ENCODE measurements at places on chromosomes 5 and 9. TPM values are rescaled to one million over a fixed set of nuclear protein-coding genes. Genes with fewer than 3 reads are reported as not detected.

GRCh38 chr9:135885100-135885853, 22.1 kb downstream of the CAMSAP1 start:
- DNase-seq: no peak

GRCh38 chr9:128683340-128684064, 5.5 kb upstream of the SET start:
- peak; percentile 86 for DNase-seq

DNA sequence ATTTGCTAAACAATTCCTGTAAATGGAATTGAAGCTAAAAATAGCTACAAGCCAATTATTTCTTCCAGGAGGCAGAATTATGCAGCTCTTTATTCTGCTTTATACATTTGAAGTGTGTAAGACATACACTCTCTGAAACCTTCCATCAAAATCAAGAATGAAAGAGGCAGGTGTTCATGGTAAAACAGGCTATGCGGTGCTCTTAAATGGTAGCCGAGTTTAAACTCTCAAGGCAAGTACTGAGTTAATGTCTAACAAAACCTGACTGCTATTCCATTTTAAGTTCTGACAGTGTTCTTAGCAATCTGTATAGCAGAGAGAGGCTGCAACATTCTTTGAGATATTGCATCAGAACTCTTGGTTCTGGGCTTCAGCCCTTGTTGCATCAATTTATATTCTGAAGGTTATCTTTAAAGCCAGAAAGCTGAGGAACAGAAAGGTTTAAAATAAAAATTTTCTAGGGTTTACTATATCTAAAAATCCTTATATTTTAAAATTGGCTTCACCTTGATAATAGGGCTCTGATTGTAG, 248.3 kb upstream of the CCNG1 start:
- DNase-seq: no peak

GRCh38 chr5:181173420-181174342, 26.3 kb downstream of the OR2V2 start:
- DNase-seq: peak; percentile 95

DNA sequence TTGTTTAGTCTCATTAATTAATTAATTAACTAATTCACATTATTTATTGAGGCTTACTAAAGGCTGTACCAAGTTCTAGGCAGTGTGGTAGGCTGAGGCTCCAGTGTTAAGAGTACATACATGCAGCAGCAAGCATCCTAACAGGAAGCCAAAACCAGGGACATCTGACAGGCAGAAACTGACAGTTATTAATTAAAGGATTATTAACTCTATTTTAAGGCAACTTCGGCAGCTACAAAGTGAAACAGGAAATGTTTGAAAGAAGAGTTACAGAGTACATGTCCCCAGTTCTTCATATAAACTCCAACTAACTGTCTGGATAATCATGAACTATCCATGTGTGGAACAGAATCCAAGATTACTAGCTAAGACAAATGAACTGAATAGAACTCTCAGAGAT, 39.3 kb upstream of the GABRB2 start:
- no peak for DNase-seq

- peak; percentile 85 for DNase-seq
Observed at GRCh38 chr9:113564498-113565237, 101.1 kb downstream of the RGS3 start.

- peak; percentile 57 for DNase-seq
Observed at GRCh38 chr5:1174122-1174936, 27.1 kb upstream of the SLC6A19 start.

Gene IRX1
- 29.6 TPM for polyA plus RNA-seq

Gene CDKN2A
- polyA plus RNA-seq: 50.7 TPM

Gene LAMC3
- polyA plus RNA-seq: 0.01 TPM

Gene MEIKIN
- polyA plus RNA-seq: not detected

Gene LHX6
- polyA plus RNA-seq: 3.0 TPM

Gene ELL2
- 61.3 TPM for polyA plus RNA-seq

Measured in mammary epithelial cell (primary cell).